Liver (tissue), 10 donors: ENCODE measurements at places on chromosomes 16 and 17.

DNA sequence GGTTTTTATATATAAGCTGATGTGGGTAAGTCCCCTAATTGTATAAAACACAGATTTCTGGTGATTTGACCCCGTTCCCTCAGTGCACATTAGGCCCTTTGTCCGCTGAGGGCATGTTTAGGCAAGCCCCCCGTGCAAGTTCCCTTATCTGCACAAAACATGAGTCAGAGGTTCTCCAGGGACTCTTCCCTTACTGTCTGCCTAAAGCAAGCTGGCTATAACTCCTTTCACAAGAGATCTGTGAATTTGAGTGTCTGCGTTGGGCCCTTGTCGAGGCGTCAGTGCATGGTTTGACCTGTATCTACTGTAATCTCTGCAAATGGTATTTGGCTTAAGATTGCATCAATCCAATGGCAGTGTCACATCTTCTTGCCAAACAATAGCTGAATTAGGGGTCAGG is 712.8 kb downstream of the CDH8 start:
- DNase-seq = no peak

DNA sequence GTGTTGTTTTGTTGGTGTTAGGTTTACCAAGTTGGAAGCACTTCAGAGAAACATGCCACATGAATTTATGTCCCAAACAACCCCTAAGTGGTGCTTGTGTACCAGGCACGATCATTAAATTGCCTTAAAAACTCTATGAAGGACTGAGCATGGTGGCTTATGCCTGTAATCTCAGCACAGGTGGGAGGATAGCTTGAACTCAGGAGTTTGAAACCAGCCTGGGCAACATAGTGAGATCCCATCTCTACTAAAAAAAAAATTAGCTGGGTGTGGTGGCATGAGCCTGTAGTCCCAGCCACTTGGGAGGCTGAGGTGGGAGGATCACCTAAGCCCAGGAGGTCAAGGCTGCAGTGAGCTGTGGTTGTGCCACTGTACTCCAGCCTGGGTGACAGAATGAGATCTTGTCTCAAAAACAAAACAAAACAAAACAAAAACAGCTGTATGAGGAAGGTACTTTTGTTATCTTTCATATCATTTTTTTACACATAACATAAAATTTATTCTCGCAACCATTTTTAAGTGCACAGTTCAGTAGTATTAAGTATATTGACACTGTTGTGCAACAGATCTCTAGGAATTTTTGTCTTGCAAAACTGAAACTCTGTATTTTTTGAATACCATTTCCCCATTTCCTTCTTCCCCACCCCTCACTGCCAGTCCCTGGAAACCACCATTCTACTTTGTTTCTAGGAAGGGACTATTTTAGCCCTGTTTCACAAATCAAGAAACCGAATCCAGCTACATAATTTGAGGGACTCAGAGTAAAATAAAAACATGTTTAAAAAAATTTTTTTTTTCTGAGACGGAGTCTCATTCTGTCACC is 14.3 kb upstream of the RBBP6 start:
- DNase-seq = no peak

DNA sequence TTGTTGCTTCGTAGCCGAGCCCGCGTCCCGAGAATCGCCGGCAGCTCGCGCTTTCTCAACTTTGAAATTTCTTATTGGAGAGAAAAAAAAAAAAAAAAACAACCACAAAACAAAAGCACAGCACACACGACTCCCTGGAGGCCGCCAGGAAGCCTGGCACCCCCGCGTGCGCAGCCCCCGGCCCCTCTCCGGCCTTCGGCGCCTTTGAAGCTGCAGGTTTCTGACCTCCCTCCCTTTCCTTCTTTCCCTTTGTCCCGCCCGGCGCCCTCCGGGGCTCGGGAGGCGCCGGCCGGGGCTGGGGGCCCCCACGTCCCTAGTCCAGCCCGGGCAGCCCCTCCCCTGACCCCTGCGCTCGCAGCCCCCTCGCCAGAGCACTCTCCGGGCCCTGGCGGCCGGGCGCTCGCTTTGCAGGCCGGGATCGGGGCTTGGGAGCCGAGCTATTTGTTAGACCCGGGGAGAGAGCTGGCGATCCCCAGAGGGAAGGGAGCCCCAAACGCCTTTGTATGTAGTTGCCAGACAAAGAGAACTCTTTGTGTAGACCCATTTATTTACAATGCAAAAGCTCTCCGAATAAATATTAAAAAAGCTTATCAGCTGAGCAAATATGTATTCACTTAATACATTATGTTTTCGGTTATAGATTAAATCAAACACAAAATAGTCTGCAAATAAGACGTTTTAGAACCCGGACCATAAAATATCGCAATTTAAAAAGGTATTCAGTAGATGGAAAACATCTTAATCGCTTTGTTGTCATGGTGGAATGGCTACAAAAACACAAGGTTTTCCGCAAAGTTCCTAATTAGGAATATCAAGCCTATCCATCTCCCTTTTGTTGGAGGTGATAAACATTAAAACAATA is 2.3 kb downstream of the BAHCC1 start:
- DNase-seq = no peak

DNA sequence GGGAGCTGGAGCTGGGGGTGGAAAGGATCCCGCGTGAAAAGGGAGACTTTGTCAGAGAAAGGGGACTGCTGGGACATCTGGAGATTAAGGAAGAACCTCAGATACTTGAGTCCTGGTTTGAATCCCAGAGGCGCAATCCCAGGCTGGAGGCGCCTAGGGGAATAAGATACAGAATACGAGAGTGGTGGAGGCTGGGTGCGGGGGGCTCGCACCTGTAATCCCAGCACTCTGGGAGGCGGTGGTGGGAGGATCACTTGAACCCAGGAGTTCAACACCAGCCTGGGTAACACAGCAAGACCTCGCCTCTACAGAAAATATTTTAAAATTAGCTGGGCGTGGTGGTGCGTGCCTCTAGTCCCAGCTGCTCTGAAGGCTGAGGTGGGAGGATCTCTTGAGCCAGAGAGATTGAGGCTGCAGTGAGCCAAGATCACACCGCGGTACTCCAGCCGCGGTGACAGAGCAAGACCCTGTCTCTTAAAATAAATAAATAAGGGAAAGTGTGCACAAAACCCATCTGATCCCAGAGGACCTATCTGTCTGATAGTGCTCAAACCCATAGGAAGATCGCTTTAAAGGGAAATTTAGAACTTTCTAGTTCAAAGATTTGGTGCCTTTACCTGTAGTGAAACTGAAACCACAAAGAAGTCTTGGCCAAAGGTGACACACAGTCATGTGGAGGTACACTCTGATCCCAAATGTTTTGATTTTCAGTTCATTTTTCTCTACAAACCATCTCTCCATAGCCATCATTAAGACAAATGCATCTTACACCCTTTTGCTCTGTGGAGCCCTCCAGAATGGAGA is 617 bp upstream of the SCRN2 start:
- DNase-seq = no peak

DNA sequence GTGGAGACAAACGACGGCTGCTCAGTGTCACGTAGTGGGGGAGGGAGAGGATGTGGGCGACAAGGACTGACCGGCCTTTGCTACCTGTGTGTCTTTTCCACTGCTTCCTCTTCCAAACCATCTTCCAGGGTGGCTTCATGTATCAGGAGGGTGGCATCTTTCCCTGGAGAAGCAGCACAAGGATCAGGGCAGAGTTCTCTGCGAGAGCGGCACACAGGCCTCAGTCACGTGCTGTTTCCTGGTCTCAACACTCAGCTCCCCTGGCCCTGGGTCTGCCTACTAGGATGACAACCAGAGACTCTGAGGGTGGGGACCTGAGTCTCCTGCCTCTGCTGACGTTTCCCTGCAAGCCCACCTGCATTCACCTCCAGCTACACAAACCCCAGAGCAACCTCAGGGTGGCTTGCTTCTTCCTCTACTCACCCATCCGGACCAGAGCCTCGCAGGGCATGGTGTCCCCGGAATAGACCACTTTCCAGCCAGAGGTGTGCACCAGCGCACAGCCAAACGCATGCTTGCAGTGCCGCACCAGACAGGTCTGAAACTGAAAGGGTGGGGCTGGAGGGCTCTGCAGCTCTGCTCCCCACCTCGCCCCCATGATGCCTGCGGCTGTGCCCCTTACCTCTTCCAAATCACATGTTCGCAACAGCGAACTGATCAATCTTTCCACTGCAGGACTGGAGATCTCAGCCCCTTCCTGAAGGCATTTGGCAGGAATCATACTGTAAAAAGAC is 23.3 kb downstream of the ELAC2 start:
- DNase-seq = no peak
